ENCODE measurements at places on chromosomes 3 and 15.

DNA sequence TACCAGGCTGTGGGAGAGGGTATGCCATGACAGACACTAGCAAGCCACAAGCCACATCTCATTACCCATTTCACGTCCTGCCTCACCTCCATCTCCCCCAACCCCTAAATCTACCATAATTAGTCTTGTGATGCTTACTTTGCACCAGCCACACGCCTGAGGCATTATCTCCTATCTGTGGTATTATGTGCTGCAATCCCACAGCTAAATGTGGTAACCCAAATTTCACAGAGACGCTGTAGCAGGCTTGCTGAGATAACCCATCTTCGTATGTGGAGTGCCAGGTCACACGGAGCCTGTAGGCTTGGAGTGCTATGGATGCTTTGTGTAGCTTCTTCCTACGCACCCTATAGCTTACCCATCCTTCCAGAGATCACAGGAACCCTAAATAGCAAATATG lies 256.7 kb upstream of the KCNH8 start:
- DNase-seq, result no peak

DNA sequence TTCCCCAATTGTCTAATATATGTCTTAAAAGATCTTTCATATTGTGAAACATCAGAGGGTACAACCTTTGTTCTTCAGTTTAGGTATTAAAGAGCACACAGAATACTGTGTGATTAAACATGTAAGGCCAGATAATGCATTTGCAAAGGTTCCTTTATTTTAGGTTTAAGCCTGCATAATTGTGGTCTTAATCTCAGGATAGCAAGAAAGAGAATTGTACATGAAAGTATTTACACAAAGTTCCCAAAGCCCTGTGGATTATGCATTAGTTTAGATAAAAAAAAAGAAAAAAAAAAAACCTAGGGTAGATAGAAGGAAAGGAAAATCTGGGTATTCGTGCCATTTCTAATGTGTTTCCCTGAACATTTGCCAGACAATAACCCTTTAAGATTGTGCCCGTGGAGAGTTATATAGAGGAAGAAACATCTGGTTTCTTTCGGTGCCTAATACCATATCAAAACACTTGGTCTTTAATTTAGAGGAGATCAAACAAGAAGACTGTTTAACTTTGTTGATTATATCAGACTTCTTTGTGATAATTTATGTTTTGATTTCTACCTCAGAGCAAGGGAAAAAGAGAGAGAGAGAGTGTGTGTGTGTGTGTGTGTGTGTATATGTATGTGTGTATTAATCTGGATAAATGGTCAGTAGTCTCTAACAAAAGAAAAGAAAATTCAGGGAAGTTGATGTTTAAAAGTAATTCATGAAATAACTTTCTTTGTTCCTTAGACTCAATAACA lies 139.6 kb upstream of the CGNL1 start:
- no peak for DNase-seq

GRCh38 chr3:27483117-27484014 lies 818 bp downstream of the SLC4A7 start:
- DNase-seq, result peak; percentile 43

DNA sequence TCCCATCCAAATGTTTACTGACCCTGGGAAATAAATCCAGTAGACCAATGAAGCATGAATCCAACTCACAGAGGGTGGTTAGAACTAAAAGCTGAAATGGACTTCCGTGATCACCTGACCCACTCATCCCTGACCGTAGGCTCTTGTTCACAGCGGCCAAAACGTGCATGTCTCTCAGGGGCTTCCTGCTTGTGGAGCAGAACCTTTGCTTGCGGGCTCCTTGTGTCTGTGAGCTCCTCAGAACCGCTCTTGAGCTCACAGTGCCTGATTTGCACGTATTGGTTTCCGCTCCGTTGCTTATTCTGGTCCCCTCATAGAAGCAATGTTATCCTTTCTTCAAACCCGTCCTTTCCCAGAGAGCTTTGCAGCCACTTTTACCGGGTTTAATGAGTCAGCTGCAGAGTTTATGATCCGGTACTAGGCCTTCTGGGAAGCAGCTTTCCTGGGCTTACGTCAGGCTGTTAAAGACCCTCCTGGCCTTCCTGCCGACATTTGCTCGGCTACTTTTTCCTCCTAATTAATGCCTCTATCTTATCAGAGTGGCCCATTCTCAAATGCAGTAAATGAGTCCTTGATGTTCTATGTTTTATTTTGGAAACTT lies 35.4 kb downstream of the LIPC start:
- DNase-seq, result no peak

GRCh38 chr15:65761210-65761926 lies 30.7 kb downstream of the DENND4A start:
- DNase-seq, result no peak

- DNase-seq, result peak; percentile 70
Observed at GRCh38 chr3:15436246-15436645, 8.8 kb downstream of the EAF1 start.

DNA sequence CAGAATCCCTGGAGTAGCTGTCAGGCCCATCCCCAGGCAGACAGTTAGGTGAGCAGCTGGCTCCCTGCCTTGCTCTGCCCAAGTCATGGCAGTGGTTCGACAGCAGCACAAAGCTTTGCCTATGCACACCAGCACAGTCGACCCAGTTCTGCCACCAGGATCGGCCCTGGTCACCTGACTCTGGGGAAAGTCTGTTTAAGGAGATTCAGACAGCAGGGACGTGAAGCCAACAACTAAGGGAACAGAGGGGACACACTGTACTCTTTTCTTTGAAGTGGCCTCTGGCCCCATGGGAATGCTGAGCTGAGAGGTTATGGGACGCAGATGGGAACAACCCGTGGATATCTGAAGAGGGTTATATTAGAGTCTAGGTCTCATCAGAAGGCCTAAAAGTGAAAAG lies 134.8 kb downstream of the CHDH start:
- no peak for DNase-seq

GRCh38 chr3:31095255-31095654 lies 200.8 kb upstream of the GADL1 start:
- DNase-seq, result no peak
